ENCODE measurements at places on chromosomes 2 and 18.

DNA sequence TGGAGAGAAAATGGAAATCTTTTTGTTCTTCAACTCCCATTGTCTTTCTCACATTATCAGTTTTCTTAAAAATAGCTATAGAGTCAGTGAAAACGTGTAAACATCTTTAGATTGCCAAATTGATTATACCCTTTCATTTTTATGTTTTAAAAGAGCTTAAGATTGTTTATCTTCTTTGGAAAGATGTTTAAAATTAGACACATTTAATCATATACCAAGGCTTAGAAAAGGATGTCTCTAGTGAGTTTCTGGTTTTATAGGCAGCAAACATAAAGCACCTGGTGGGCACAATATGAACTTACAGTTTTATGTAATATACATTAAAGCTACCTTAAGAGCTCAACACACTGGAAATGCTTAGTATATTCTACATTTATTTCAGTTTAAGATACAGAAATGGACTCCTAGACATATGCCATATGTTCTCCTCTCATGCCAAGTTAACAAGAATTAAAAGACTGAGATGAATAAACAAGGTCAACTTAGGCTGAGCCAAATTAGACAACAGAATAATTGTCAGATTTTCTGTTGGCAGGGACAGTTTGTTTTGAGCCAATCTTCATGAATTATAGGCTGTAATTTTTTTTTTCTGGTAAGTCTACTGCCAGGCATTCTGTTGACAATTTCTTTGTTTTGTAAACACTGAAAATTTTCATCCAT lies 112.7 kb downstream of the OTX1 start:
- DNase-seq, result no peak

DNA sequence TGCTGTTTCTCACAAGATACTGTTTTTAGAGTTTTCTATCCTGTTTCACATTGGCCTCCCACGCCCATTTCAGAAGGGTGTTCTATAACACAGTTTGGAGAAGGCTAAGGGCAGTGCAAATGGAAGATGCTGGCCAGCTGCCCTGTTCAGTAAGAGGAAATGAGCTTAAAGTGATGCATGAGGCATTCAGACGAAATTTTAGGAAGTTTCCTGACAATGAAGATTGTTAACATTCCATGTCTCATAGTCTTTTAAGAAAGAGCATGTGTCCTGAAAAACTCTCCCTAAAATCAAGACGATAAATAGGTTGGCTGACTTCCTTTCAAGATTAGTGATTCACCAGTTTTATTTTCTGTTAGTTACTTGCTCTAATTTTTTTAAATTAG lies 484.2 kb upstream of the NRP2 start:
- no peak for DNase-seq

- DNase-seq, result no peak
These were observed 1282.4 kb upstream of the PIK3C3 start for GRCh38 chr18:40672590-40672989.

GRCh38 chr2:31402388-31402787 lies 12.2 kb downstream of the XDH start:
- no peak for DNase-seq

GRCh38 chr2:240894836-240895558 lies 959 bp downstream of the MAB21L4 start:
- no peak for DNase-seq

DNA sequence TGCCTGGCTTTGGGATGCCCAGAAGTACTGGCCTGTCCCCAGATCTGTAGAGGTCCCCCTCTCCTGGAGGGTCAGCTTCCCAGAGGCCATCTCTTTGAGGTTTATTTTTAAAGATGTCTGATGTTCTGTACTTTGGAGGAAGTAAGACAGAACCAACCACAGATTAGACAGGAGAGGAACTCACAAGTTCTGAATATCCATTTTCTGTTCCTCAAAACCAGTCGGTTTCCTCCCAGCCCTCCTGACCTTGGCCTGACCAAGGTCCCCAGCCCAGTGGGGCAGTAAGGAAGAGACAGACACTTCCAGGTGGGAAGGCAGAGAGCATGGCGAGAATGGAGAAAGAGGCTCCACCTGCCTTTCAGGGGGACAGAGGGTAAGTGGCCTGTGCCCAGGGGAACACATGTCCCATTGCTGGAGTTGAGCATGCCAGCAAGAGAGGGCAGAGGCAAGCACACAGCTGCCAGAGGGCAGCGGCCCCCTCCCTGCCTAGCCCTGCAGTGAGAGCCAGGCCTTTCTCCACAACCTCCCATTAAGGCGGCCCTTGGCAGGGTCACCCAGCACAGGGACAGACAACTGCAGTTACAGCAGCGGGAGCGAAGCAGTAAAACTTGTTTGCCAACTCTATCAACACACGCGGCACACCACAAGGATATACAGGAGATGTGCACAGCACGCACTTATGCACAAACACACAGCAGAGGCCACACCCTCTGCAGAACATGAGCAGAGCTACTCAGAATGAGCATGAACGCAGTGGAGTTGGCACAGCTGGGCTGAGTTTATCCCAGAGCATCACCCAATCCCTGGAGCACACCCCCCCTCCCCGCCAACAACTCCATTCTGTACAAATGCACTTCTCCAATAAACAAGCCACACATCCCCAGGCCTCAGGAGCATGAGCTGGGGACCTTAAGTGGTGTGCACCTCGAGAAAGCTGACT lies 18.5 kb upstream of the SEMA4C start:
- no peak for DNase-seq

GRCh38 chr18:11927497-11927896 lies 19.4 kb upstream of the MPPE1 start:
- DNase-seq, result no peak

DNA sequence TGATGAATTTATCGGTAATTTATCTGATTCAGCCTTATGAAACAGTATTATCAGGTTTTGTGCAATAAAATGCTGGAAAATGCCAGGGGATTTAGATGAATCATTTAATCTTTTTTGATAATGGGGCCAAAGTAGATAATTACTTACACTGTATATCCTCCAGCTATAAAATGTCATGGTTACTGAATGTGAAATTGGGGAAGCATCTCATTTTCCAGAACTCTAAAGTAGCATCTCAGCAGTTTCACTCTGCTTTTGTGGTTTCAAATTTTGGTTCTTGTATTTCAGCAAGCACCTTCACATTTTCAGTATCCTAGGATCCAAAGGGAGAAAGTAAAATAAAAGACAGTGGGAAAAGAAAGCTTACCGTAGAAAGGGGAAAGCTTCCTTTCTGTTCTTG lies 12.8 kb downstream of the ANKRD62 start:
- no peak for DNase-seq

GRCh38 chr18:46338205-46338604 lies 234.0 kb downstream of the HAUS1 start:
- no peak for DNase-seq

DNA sequence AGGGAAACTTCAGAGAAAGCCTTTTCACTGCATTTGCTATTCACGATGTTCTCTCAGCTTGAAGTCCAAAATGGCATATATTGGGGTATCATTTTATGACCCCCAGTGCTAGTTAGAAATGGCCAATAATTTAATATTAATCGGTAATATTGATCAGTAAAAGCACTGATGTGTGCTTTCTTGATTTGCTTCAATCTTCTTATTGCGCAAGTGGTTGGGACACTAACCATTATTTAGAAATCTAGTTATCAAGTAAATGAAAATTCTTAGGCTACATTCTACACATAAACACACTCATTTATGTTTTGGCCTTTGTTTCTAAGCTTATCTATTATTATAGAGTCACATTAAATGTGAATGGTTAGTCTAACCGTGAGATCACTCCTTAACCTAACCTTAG lies 49.7 kb upstream of the VWC2L start:
- DNase-seq, result no peak

- no peak for DNase-seq
These were observed 35.6 kb upstream of the PNPT1 start for GRCh38 chr2:55729136-55729685.

GRCh38 chr2:194054313-194054712 lies 1602.7 kb upstream of the SLC39A10 start:
- DNase-seq, result no peak

Data from left lobe of liver (tissue), 2 donors.